ENCODE measurements at places on chromosomes 12 and 14.

DNA sequence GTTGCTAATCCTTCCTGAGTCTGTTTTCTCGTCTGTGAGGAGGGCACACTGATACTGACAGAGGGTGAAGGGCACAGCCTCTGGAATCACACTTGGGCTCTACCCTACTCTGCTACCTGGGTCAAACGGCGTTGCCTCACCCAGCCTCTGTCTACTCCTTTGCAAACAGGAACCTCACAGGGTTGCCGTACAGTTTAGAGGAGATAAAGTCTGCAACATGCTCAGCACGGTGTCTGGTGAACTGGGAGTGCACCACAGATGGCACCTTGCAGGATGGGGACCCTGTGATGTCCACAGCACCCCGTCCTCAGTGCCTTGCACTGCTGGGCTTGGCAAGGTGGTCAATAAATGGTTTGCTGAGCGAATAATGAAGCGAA is 38.3 kb downstream of the TESC start:
- no peak for DNase-seq

- no peak for DNase-seq
These were observed 27.6 kb downstream of the EML5 start for GRCh38 chr14:88765130-88765529.

- no peak for DNase-seq
These were observed 204.7 kb downstream of the EPS8 start for GRCh38 chr12:15584366-15585041.

- DNase-seq, result no peak
These were observed 330.9 kb downstream of the FOXG1 start for GRCh38 chr14:29097476-29097875.

- DNase-seq, result no peak
These were observed 35.1 kb upstream of the KCNH3 start for GRCh38 chr12:49503674-49504180.

- no peak for DNase-seq
These were observed 294.4 kb downstream of the NELL2 start for GRCh38 chr12:44581642-44582242.

DNA sequence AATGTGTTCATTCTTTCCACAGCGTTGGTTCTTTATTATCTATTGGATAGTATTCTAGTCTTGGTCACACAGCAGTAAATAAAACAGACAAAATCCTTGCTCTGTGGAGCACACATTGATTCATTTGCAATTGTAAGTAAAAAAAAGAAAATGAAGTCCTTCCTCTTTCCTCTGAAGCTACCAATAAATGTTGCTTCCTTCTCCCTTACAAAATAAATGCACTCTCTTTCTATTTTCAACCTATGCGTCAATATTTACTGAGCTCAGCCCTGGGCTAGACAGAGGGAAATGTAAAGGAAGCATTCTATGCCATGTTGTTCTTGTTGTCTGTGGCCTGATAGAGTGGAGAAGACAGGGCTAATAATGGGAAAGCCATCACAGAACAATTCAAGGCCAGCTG is 2.9 kb downstream of the ABHD12B start:
- DNase-seq, result no peak

Data from stimulated activated CD8-positive, alpha-beta memory T cell treated with anti-CD3 and anti-CD28 coated beads, Interleukin-12 subunit alpha, Interleukin-12 subunit beta, amount 100 ng/mL, for 4 hours (primary cell).